ENCODE measurements at places on chromosomes 5 and 9.

DNA sequence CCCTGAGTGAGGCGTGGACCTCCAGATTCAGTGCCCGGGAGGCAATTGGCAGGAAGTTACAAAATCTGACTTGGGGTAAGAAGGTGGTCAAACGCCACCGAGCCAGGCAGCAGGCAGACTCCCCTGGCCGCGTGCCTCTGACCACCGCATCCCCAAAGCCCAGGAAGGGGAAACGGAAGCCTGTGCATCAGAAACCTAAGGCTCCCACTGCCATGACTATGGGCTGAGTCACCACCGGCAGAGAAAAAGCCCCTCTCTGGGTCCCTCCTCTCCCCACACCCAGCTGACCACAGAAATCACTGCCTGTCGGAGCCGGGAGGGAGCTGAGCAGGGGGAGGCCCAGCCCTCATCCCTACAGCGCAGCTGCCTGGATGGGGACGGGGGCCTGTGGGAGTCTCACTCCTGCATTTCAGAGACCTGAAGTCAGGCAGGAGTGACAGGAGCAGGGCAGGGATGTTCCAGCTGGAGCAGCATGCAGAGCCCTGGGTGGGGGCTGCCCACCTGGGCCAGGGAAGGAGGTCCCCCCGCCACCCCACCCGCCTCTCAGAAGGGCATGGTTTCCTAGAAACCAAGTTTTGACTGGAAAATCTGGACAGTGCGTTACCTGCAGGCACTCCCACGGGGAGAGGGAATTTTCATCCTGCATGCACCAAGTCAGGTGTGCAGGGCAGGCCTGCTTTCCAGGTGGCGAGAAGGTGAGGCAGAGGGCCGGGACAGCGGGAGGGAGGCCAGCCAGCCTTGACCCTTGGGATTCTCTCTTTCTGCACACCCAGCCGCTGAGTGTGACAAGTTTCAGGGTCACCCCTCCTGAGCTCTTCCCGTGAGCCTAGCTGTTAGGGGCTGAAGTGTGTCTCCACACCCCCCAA, 68.2 kb downstream of the LRSAM1 start:
- DNase-seq: no peak

DNA sequence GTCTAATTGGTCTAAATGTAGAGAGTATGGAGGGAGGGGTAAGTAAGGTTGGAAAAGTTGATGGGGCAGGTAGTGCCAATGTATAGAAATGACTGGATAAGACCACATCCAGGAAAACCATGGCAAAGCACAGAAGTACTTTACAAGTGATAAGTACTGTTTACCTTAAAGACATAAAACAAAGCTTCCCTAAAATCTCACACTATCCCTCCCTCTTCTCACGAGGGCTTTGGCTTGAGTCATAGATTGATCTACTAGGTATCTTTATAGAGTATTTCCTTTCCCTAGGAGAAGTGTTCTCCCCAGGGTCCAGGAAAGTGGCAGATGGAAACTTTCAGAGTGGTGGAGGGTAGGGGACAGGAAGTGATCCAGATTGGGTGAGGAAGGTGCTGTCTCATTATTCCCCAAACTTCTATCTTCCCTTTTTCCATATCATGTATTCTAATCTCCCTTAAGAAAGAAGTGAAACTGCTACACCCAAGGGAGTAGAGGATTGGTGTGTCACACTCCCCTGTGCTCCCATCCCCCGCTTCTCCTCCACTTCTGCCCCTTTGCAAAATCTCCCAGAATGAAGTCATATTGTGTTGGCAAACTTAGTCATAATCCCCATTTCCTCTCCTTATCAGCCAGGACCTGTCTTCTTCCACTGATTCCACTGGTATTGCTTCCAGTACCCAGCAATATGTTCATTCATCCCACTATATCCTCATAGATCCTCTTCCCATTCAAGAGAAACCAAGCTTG, 14.6 kb downstream of the IL33 start:
- DNase-seq: no peak

DNA sequence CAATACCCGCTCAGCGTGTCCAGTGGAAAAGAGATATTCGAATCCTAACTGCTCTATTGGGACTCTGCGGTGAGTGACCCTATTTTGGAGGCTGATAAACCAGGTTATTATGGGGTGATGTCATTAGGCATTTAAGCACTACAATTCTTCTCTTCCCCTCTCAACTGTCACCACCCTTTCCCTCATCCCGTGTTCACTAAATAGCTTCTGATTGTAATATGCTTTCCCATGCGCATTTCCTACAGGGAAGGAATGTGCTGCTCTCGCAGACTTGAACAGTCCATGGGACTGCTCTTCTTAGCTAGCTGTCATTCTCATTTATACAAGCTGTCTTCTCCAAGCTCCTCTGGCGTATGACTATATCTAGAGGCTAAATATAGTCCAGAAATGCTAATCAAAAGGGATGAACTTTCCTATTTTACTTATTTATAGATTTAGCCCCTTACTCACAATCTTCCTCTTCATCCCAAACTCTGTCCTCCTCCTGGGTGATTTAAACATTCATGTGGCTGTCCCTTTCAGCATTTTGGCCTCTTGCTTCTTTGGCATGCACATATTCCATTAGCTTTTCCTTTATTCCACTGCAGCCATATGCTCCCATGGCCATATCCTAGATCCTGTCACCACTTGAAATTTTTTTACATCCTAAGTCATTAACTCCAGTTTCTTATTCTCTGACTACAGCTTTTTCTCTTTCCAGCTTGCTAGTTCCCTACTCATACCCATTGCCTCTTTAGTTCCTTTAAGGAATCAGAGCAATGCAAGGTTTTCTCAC, 39.6 kb upstream of the CSNK1G3 start:
- no peak for DNase-seq

DNA sequence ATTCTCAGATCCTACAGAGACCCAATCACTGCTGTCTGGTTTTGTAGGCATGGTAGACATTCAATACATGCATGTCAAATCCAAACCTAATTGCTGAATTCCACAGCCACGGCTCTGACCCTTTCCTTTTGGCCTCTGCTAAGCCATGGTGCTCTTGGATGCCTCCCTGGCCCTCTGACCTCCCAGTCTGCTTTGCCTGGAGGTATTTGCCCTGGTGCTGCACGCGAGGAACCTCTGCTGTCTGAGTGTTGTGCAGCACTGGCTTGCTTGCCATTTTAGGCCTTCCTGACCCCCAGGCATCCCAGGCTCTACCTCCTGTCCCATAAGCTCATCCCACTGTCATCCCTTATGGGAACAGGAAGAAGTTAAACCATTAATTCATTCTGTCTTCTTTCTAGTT, 60.9 kb downstream of the DOCK2 start:
- no peak for DNase-seq

DNA sequence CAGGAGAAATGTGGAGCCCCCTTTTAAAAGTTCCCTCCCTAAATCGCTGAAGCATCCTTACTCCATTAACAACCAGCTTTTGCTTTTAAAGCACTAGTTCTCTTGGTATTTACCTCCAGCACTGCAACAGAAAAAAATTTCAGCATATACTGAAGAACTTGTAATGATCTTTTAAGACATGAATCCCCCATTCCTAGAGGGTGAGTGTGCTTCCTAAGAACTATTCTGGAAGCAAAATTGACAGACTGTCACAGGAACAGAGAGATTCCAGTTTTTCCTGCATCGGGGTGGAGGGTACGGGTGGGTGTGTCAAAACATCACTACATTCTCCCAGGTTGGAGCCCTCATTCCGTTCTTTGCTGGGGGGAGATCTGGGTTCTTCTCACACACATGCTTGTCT, 151.9 kb downstream of the EBF1 start:
- DNase-seq: no peak

- DNase-seq: no peak
These were observed 22.5 kb downstream of the PPP3R2 start for GRCh38 chr9:101572316-101572715.

DNA sequence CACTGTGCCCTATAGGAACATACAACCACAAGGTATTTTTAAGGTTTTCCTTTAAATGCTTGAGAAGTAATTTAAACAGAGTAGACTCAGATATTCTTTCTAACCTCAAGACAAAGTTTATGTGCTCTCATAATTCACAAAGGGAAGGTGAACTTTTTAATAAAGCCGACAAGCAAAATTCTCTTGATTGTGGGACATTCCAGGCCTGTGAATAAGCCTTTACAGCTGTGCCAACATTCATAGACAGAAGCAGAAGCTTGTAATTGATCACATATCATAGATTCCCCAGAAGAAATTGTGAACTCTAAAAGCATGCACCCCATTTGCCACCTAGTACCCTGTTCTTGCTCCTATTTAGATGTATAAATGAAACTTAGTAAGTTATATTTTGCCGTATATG, 1107.8 kb upstream of the SEMA6A start:
- no peak for DNase-seq

- DNase-seq: no peak
These were observed 408.7 kb downstream of the TLE4 start for GRCh38 chr9:79980432-79980831.

- no peak for DNase-seq
These were observed 7.0 kb downstream of the PDE6A start for GRCh38 chr5:149937610-149938009.

DNA sequence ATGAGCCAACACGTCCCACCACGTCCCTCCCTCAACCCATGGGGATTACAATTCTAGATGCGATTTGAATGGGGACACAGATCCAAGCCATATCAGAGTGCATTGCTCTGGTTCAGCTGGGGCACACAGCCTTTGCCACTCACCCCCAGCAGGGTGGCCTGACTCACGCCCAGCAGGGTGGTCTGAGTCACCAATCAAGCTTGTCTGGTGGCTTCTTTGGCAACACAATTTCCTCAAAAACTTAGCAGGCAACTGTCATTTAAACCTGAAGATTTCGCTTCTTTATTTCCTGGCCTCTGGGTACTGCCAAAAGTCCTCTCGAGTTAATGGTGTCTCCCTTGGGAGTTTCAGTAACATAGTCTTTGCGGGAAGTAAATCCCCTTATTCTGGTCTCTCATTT, 16.3 kb upstream of the SEMA5A start:
- DNase-seq: no peak
